Airway epithelial cell (primary cell): ENCODE measurements at places on chromosomes 4 and X. TPM values are rescaled to one million over a fixed set of nuclear protein-coding genes. Genes with fewer than 3 reads are reported as not detected.

The VCX3A gene
- not detected in 2 replicates for total RNA-seq

The ABCG2 gene
- total RNA-seq = 0.49 and 0.60 TPM in 2 replicates

The GYG2 gene
- 0.05 and 0.07 TPM in 2 replicates for total RNA-seq

The GPR82 gene
- not detected in 2 replicates for total RNA-seq

The TMPRSS11D gene
- total RNA-seq = 1.8 and 1.9 TPM in 2 replicates

The SEL1L3 gene
- total RNA-seq = 20.0 and 23.7 TPM in 2 replicates

The DMD gene
- total RNA-seq = 5.1 and 7.7 TPM in 2 replicates

The UGT2A1 gene
- not detected in 2 replicates for total RNA-seq

The FRG2 gene
- total RNA-seq = not detected in 2 replicates

The CLDN34 gene
- not detected in 2 replicates for total RNA-seq

The RAB33A gene
- total RNA-seq = 0.21 TPM in 1 of 2 replicates, not detected in the other

The DCLK2 gene
- 0.07 and 0.19 TPM in 2 replicates for total RNA-seq

The UGT2B15 gene
- total RNA-seq = 1.2 TPM in 1 of 2 replicates, not detected in the other

The BMX gene
- total RNA-seq = 0.07 TPM in 1 of 2 replicates, not detected in the other

The PNMA5 gene
- total RNA-seq = not detected in 2 replicates

The DCAF12L2 gene
- not detected in 2 replicates for total RNA-seq

The FDCSP gene
- not detected in 2 replicates for total RNA-seq

The MAGEA1 gene
- total RNA-seq = not detected in 2 replicates

The GYPE gene
- not detected in 2 replicates for total RNA-seq

The PRDM8 gene
- 0.70 and 1.1 TPM in 2 replicates for total RNA-seq
